ENCODE measurements at places on chromosomes 12 and 14. TPM values are rescaled to one million over a fixed set of nuclear protein-coding genes. Genes with fewer than 3 reads are reported as not detected.

DNA sequence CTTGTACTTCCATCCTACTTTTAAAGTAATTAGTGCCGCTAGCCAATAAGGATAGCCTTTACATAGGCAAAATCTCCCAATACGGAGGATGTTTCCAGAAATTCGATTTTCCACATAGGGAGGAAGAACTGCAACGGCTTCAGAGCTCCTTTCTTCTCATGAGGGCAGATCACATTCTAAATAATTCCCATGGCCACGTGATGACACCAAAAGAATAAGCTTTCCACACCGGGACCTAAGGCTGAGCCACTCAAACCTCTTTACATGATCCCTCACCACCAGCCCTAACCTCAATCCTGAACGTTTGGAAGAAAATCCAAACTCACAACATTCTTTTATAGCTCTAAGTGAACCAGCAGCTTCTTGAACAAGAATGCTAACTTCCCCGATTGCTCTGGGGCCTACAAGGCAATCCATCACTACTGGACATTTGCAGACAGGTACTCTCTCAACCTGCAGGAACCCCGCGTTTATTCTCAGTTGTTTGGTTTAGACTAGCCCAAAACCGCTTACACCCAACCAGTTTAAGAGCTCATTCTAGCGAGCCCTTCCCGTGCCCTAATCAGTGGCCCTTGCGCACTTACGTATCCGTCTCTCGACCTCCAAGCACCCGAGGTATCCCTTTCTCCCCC lies 884 bp downstream of the CAPRIN2 start:
- DNase-seq: peak; percentile 2

The OR4E2 gene
- not detected for total RNA-seq

DNA sequence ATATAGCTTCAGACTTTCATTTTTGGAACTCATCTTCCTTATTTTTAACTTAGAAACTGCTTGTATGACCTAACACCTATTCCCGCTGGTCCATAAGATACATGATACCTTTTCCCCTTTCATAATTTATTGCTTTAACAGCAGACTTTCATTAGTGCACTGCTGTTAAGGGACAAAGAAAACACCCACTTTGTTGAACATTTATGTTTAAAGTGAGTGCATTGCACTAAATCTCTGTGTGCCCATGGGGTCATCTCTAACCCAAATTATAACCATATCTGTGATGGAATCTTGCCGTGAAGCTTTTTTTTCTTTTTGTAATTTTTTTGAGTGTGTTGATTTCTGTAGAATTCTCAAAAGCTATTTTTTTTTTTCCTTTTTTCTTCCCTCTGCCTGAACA lies 261.8 kb downstream of the TMTC2 start:
- no peak for DNase-seq

DNA sequence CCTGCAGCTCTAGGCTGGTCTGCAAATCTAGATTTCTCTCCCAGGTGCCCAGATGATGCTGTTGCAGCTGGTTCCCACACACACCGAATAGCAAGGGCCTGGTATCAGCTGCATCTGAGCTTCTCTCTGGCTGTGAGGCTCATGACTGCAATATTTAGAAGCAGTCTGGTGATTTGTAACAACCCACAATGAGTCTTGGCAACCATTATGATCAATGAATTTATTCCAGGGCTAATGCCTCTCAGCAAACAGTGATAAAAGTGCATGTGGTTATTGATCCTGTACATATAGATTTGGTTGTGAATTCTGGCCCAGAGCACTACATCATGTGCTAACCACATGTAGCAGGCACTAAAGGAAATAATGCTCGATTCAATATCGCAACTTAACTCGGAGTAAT lies 114.3 kb downstream of the ASCL4 start:
- DNase-seq: no peak

The AQP5 gene
- total RNA-seq: 0.26 TPM

The RAP1B gene
- 206 TPM for total RNA-seq

DNA sequence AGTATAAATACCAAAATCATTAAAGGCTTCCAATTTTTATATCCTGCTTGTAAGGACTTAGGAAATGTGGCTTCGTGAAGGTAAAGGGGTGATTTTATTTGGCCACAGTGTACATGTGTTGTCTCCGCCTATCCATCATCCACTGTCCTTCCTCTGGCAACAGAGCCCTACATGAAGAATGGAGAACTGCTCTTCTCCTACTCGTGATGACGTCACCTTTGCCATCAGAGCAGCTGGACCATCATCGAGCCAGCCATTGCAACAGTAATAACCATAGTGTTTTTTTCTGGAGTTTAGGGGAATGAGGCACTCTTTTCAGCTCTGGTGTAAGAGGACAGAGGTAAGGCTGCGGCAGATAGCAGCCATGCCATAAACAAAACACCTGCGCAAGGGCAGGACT lies 19.2 kb downstream of the ITPR2 start:
- no peak for DNase-seq

The UBE2N gene
- total RNA-seq: 150 TPM

- no peak for DNase-seq
Measured at GRCh38 chr12:131034631-131035244, 81.0 kb downstream of the ADGRD1 start.

DNA sequence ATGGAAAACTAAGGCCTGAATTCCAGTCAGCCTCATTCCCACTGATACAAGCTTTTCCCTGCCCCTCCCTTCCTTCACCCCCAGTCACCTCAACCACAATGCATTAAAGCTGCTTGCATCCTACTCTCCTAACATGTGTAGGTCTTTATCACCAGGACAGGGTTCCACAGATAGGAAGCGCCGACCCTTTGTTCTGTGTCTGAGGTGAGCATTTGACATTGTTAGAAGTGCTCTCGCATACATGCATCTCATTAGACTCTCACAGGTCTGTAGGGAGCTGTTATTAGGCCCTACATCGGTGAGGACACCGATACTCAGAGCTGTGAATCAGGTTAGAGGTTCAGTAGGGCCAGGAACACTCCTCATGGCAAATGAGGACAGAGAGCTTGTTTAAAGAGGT lies 13.2 kb upstream of the EDDM3A start:
- no peak for DNase-seq

DNA sequence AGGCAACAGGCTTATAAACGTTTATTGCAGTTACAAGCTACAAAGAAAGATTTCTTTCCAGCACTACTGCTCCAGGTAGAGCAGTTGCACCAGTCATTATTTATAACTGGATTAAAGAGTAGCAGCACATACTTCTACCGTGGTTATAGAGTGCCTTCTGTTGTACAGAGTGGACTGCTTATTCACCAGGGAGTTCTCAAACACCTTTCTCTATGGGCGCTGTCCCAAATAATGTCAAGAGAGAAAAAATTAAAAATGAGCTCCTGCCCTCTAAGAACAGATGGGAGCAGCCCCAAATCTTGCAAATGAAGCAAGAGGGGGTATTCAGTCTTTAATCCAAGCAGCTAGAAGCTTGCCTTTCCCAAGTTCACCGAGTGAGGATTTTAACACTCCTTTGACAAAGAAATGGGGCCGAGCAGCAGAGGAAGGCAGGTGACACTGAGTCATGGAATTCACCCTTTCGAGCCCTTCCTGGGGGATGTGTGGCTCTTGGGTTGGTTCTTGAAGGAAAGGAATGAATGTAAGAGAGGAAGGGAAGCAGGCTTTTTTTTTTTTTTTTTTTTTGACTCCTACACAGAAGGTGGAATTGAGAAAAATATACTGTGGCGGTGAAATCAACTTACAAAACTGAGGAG lies 181.2 kb downstream of the PRKCH start:
- DNase-seq: no peak

GRCh38 chr12:92614502-92614901 lies 88.3 kb upstream of the PLEKHG7 start:
- no peak for DNase-seq

The CABP1 gene
- total RNA-seq: not detected

GRCh38 chr12:123906711-123907420 lies 65.8 kb downstream of the CCDC92 start:
- no peak for DNase-seq

The TAMALIN gene
- total RNA-seq: 29.7 TPM

Data from endothelial cell (in vitro differentiated cells).